Inflammatory macrophage treated with lipopolysaccharide for 4 hours (primary cell): ENCODE measurements at places on chromosomes 13 and 19.

GRCh38 chr19:48926909-48927308 lies 6.6 kb upstream of the DHDH start:
- peak; percentile 98 for DNase-seq

DNA sequence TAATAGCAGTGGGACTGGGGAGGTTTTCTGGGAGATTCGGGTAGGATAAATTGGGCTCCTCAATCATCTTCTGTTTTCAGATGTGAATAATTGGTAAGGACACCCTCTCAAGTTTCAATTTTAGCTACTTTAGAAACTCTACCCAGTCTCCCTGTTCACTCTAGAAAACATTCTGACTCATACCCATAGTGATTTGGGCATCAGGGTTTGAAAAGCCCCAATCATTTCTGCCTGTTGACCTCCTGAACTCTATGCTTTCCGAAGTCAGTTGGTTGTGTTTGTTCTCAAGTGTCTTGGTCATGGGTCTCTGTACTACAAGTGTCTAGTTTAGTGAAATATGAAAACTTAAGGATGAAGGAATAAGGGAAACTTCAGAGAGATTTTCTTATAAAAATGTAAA lies 911.3 kb upstream of the GPC6 start:
- no peak for DNase-seq

GRCh38 chr19:47545061-47545948 lies 27.6 kb downstream of the ZNF541 start:
- DNase-seq = no peak

DNA sequence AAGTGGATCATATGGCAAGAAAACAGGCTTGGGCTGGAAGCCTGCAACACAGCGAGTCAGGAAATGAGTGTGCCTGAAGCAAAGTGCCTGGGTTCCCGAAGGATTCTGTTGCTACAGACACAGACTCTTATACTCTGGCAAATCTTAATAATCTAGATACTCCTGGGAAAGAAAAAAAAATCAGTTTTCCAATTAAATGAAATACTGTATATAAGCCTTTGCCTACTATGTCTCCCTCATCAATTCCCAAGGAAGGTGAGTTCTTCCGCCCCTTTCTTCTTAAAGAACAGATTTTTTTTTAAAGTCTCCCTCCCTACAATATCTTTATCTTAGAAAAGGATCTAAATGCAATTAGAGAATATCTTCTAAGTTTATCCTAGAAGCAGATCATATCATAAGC lies 10.3 kb downstream of the ZFP82 start:
- no peak for DNase-seq

DNA sequence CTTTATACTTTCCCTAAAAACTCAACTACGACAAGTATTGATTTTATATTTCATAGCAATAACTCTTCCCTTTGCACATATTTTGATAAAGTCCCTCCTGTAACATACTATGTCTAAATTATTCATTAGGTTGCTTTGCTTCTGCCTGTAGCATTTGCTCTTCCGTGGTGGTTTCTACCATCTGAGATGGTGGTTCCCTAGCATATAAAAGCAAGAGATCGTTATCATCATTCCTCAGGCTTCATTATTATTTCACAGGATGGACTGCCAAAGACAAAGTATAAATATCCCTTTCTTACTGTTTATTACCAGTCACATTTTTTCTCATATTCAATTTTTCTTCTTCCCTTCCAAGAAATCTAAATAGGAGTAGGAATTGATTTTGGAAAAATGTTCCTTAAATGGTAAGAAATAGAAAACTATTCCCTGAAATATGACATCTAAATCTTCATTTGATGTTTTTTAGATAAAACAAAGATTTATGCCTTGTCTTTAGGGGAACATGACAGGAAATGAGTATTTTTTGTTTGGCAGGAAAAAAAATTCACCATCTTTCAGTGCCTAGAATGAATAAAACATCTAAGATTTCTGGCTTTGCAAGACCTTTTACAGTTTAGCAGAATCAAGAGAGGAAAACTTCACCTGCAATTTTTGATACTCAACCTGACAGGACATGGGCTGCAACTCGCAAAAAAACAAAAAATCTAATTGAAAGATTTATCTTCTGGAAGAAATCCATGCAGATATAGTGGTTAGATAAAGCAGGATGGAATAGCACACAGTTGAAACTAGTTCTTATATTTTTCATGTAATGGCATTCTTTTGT lies 340.0 kb downstream of the SPRY2 start:
- DNase-seq = no peak

DNA sequence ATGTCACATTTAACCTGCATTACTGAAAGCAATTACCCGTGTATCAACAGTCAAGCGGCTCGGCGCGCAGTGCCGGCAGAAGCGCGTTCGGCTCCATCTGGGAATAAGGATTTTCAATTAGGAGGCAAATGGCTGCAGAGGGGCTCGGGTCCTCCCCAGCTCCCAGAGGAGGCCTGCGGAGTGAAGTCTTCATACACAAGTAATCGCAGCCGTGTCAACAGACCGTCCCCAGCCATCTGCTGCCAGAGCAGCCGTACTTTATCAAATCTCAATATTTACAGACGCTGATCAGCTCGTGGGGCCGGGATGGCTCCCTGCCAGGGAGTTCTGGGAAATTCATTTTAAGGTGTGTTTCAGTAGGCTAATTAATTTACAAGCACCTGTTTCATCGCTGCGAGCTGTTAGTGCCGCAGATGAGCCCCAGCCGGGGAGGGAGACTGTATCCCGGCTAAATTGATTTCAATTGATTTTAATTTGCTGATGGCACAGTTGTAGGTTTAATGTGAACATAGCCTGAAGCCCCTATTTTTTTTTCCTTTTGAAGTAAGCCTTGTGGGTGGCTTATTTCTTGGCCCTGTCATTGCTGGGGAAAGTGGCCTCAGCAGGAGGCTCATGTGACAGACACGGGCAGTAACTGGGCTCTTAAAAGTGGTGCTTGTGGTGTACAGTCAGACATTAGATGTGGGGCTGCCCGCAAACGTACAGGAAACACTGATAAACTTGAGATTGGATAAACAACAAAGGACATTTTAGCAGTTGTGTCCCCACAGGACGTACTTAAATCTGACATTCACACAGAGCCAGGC lies 252.7 kb downstream of the TEX29 start:
- DNase-seq = no peak

- DNase-seq = peak; percentile 18
These were observed 3.2 kb upstream of the LGALS13 start for GRCh38 chr19:39599116-39599515.

DNA sequence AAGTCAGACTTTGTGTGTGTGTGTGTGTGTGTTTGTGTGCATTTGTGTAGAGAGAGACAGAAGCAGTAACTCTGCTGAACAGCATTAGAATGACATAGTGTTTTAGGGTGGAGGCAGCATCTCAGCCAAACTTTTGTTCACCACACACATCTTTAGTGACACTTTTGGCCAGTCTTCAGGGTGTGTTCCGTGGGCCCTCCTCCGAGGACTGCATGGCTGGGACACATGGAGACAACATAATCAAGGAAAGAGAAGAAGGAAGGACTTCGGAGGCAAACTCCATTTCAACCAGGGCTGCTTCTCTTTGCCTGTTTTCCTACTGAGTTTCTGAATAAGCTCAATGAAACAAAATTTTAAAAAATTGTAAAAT lies 205.1 kb downstream of the LHFPL6 start:
- DNase-seq = no peak

- DNase-seq = no peak
These were observed 285.6 kb downstream of the MTUS2 start for GRCh38 chr13:29105779-29106178.

DNA sequence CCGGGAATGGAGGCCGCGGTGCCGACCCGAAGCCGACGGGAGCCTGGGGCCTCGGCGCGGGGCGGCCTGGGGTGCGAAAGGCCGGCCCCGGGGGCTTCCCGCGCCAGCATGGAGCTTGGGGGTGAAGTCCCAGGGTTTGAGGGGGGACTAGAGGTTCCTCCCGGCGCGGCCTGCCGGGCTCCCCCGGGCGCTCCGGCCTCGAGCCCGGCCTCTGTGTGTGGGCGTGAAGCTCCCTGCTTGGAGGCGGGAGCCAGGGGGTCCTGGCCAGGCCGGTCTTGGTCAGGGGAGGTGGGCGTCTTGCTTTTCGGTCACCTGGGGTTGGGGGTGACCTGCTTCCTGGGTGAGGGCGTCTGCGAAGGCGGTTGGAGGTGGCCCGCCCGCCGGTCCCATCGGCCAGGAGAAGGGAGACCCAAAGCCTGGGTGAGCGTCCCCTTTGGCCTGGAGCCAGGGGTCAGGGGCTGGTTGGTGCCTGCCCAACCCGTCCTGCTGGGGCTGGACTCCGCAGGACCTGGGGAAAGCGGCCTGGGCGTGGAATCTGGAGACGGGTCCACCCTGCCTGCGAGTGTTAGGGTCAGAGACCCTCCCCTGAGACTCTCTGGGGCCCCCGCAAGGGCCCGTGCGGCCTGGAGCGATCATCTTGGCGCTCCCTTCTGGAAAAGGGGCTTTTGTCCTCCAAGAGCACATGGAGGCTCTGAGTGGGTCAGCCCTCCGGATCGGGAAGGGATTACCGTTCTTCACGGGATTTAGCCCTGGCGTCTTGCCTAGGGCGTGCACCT lies 535 bp downstream of the BSG start:
- peak; percentile 20 for DNase-seq

GRCh38 chr19:3107658-3108057 lies 13.5 kb downstream of the GNA11 start:
- no peak for DNase-seq

DNA sequence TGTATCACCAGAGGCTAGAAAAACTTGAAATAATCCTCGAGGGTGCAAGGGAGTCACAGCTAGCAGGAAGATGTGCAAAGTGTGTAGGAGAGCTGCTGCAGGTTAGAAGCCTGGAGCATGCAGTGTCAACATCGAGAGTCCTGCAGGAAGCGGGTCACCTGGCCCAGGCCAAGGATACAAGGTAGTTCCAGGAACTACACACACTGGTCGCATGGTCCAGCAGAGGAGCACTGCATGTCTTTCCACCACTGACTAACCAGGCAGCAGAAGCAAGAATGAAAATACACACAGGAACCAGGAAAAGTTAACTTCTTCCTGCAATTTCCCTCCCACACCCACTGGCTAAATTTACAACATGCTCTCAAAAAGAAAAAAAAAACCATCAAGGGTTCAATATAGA lies 36.0 kb upstream of the MIR17HG start:
- no peak for DNase-seq

GRCh38 chr13:106145997-106146864 lies 389.2 kb downstream of the EFNB2 start:
- no peak for DNase-seq

DNA sequence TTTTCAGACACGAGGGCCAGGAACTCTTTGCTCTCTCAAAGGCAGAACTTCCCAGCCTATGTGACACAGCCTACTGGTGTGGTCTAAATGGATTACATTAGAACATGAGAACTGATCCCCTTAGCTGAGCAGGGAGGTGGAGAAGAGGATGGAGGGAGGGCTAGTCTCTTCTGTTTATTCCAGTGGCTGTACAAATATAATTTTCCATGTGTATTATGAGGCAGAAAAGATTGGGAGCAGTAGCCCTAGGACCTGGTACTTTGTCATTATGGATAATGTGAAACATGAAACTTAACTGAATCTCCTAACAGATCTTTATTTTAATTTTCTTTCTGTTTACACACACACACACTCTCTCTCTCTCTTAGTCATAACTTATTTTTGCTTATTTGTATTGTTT lies 82.1 kb downstream of the WDFY2 start:
- DNase-seq = no peak

- no peak for DNase-seq
These were observed 101.6 kb downstream of the IRS2 start for GRCh38 chr13:109684824-109685202.

GRCh38 chr13:53127373-53127772 lies 98.8 kb downstream of the OLFM4 start:
- DNase-seq = no peak
